ENCODE measurements at places on chromosomes 6 and 20.

- DNase-seq, result peak; percentile 16
Measured at GRCh38 chr6:127637830-127638409, 60.9 kb downstream of the C6orf58 start.

GRCh38 chr6:143223895-143224294 is 163.2 kb downstream of the AIG1 start:
- DNase-seq, result no peak

GRCh38 chr6:40328386-40328985 is 258.7 kb downstream of the LRFN2 start:
- DNase-seq, result no peak

DNA sequence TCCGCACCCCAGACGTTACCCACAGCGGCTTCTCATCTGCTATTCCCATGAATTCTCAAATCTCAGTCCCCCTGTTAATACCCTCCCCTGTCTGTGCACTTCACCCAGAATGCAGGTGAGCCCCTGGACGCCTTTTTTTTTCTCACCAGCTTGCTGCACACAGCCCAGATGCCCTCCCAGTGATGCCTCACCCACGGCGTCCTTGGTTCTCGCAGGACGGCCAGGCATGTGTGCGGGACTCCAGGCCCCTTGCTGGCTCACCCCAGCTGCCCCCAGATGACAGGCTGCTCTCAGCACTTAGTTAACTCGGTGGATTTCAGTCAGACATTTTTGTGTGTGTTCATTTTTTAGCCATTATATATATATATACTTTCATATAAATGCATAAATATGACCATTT is 25.4 kb upstream of the PI16 start:
- no peak for DNase-seq

DNA sequence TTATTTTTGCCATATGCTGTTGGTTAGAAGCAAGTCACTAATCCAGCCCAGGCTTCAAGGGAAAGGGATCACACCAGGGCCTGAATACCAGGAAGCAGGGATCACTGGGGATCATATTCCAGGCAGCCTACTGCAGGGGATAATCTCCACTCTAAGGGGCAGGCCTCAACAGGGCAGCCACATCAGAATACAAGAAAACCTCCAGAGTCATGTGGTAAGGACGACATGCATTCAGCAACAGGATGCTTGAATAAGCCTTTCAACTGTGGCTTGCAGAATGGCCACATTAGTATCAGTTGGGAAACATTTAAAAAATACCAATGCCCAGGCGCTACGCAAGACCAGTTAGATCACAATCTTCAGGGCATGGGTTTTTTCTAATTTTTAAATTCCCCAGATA is 109.1 kb downstream of the LY86 start:
- no peak for DNase-seq

GRCh38 chr6:156762547-156762946 is 14.6 kb upstream of the ARID1B start:
- DNase-seq, result no peak

- DNase-seq, result no peak
Measured at GRCh38 chr6:80605165-80605989, 498.9 kb downstream of the BCKDHB start.

DNA sequence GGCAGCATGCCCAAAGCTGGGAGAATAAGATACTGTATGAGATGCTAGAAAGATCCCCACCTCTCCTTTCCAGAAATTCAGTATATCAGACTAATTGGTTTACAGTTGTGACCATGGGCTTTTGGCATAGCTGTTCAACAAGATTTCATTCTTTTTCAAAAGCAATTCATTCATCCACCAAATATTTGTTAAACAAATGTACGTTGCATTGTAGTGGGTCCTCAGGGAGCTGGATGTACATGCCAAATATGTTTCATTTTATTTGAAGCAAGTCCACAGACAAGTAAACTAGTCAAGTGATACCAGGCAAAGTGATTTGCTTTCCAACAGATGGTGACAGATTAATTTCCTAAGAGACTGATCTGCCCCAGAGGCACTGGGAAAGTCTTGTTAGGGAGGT is 85.8 kb upstream of the ESR1 start:
- DNase-seq, result peak; percentile 16

- DNase-seq, result no peak
Measured at GRCh38 chr6:80969439-80969838, 783.0 kb downstream of the TENT5A start.

DNA sequence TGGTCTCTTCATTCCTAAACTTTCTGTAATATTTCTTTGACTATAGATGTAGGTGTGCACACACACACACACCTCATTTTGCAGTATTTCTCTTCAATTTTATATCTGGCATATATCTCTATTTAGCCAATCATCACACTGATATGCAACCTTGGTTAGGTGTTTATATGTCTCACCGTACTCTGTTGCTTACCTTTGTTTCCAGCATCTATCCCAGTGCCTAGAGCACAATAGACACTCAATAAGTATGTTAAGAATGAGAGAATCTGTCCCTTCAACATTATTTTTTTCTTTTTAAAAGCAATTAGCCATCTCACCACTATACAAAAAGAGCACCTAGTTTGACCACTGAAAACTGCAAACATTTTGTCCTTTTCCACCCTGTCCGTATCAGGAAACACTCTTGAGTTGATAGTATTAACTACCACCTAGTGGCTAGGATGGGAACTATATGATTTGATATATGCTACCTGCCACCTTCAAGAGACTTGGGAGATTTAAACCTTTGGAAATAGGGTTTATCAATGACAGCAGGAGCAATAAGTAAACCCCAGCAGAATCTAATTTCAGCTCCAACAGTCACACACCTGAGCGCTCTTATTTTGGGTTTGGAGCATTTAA is 48.7 kb upstream of the RSPO3 start:
- DNase-seq, result peak; percentile 16

DNA sequence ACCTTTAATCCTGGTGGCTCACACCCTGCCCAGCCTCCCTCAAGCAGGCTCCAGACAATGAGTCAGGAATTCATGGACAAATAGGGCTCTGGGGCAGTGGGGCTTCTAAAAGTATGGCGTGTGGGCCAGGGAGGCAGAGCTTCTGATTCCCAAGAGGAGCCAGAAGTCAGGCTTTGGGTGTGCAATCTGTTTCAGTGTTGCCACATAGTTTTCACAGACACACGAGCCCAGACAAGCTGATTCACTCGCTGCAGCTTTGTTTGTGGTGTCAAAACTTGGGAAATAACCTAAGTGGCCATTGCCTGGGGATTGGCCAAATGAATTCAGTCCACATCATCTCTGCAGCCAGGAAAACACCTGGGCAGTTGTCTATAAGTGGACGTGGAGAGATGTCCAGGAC is 9.2 kb downstream of the PEDS1 start:
- DNase-seq, result peak; percentile 91

DNA sequence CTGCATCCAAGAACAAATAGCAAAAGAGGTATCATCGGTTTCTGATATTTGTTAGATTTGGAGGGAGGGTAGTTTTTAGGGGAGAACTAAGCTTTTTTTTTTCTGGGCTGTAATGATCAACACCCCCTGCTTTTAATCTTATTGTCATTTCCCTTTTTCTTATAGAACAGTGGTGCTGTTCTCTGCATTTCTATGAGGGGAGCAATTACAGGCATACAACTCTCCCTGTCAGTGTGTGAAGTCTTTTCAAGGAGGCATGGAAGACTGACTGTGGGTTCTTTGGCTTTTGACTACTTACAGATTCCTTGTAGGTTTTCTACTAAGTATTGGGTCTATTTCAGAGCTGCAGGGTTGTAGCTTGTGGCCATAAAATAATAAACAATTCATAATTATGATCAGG is 632.3 kb downstream of the TFAP2B start:
- DNase-seq, result no peak

DNA sequence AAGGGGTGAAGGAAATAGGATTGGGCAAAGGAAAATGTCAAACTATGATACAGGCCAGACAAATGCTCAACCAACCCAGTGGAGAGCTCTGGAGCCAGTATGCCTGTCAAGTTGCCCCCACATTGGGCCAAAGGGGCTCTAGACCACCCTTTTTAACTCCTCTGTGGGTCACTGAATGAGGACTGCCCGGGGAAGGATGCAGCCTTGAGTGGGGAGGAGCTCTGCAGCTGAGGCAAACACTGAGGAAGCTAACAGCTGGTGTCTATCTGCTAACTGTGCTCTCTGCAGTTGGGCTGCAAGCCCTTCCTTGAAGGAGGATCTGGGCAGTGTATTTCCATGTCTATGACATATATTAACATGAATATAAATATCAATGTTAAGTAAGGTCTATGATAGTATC is 98.4 kb upstream of the PRSS16 start:
- DNase-seq, result no peak

DNA sequence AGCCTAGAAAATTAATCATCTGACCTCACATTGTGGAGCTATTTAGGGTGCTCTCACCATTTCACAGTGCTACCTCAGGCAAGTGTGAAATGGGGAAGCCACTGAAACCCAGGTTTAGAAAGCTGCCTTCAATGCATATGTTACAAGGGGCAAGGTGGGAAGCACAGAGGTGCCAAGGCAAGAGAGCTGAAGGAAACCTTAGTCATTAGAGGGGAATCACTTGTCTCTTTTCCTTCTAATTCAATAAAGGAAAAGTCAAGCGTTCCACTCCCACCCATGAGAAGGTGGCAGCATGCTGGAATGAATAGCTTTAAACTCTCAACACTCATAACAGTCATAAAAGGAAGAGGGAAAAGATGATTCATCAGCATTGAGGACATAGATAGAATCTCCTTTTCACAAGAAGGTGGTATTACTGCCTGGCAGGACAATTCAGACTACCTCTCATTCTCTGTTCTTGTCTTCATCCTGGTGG is 251.9 kb upstream of the IRAK1BP1 start:
- DNase-seq, result no peak

DNA sequence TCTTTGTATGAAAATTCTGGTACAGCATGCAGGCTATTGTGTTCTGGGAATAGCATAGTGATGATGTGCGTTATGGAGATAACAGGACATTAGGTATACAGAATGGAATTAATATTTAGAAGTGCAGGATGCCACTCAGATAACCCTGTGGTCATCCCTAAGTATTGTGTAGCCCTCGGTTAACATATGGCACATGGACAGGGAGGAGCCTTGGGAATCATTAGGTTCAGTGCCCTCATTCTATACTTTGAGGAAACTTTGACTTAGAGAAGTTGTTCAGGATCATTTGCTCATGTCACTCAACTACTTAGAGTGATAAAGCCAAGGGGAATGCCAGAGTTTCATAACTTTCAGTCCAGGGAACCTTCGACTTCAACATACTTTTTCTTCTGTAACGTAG is 185.9 kb downstream of the UST start:
- DNase-seq, result no peak

DNA sequence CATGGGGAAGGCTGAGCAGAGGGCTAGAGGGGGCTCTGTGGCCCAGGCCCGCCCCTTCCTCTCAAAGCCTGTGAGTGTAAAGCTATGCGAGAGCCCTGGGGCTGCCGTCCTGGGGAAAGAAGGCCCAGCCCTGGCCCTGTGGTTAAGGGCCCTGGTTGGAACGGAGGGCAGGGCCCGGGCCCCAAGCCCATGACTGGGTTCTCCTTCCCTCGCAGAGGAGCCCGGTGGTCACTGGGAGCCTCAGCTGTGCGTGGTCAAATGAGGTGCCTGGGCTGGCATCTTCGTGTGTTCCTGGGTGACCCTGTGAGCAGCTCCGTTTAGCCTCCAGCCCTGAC is 56.0 kb downstream of the SMOC2 start:
- no peak for DNase-seq

DNA sequence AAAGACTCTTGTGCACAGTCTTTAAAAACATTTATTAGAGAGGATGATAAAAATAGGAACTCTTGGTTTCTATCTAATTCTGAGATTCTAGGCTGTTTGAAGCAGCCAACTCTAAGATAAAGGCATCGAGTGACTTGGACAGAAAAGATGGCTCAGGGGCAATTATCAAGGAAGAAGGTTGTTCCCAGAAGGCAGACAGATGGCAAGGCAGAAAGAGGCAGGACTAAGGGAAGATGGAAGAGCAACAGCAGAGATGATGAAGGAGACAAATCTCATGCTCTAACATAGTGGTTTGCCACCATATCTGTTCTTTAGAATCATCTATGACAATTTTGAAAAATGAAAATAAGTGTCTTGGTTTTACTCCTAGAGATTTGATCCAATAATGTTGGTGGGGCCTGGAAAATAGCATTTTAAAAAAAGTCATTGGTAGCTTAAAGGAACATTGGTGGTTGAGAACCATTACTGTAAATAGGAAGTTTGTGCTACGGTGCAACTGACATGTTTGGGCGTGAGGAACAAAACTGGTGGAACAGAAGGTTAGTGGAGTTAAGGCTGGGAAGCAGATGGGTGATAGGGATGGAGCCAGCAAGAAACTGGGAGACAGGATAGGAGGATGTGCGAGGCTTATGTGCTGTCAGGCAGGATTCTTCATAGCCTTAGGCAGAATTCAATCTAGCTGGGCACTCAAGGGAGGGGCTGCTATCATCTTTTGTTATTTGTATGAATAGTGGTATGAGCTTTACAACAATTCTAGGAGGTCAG is 751.1 kb downstream of the DHX35 start:
- no peak for DNase-seq

DNA sequence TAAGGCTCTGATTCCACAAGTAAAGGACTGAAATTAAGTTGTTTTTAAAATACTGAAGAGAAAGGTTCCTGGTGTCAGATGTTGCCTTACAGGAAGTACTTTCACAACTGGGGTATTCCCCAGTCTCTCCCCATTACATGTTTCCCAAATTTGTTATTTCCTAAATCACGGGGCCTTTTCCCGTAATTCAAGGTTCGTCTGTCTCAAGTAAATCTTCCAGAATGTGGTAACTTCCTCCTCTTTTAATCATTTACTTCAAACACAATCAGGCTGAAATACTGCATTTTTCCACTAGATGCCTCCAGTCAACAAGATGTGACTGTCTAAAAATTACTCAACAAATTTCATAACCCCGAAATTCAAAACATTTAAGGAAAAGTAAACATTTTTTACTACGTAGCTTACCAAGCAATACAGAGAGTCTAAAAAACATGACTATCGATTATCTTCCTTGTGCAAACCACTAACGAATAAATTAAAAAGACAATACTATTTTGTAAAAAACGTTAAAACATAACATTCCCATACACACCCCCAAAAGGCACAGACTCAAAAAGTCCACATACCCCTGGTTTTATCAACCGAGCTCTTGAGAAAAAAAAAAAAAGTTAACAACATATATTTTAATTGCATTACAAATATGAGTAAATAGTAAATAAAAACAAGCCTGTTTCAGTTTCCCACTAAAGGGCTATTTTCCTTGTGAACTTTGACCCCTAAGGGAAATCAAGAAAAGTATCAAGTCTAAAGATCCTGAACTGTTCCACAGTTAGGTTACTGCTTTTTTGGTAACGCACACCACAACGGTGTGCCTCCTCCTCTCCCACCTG is 1.7 kb downstream of the SOD2 start:
- peak; percentile 77 for DNase-seq

- no peak for DNase-seq
Measured at GRCh38 chr6:11701573-11701972, 77.0 kb downstream of the ADTRP start.

- DNase-seq, result no peak
Measured at GRCh38 chr6:134535831-134536230, 217.9 kb upstream of the SGK1 start.

GRCh38 chr6:64589961-64590360 is 954.4 kb downstream of the PHF3 start:
- DNase-seq, result no peak

DNA sequence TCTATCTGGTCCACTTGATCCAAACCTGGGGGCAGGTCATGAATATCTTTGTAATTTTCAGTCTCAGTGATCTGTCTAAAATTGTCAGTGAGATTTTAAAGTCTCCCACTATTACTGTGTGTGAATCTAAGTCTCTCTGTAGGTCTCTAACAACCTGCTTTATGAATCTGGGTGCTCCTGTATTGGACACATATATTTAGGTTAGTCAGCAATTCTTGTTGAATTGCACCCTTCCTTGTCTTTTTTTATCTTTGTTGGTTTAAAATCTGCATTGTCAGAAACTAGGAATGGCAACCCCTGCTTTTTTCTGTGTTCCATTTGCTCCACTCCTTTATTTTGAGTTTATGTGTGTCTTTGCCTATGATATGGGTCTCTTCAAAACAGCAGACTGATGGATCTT is 140.7 kb downstream of the ASCC3 start:
- no peak for DNase-seq
